ENCODE measurements at places on chromosomes 6 and 20. TPM values are rescaled to one million over a fixed set of nuclear protein-coding genes. Genes with fewer than 3 reads are reported as not detected.

DNA sequence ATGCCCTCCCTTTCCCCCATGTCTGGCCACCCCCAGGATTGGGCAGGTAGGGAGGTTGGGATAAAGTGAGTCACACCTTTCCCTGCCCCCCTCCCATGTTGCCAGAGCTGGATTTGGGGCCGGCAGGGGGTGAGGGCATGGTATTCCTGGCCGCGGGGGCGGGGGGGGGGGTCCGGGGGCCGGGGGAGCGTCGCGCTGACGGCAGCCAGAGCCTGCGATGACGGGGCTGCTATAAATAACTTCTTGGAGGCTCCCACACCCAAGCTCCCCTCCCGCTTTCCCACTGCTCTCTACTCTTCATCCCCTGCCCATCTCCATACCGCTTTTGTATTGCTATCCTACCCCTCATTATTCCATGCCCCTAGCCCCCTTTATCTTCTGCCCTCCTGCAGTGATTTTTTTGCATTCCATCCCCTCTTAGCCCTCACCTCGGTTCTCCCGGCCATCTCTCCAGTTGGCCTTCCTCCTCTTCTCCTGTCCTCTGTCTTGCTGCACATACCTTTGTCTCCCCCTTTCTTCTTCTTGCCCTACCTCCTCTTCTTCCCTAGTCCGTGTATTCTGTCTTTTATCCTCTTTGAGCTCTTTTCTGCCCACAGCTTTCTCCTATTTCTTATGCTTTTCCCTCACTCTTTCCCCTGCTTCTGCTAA, 13.8 kb downstream of the SYNGAP1 start:
- H3K27me3 ChIP-seq, result no peaks in the 10 kb centered on the region
- DNase-seq, result no peak
- H3K36me3 ChIP-seq, result 0 out of 2 replicates have a peak, but pooled peaks cover 2% of the 10 kb centered on the region

- H3K4me3 ChIP-seq, result peak overlapping the region; percentile 46
- H3K27me3 ChIP-seq, result no peaks in the 10 kb centered on the region
- peak overlapping the region; percentile 98 for H3K27ac ChIP-seq
- DNase-seq, result peak; percentile 92
- H3K4me1 ChIP-seq, result peaks cover 99% of the 10 kb centered on the region
- H3K36me3 ChIP-seq, result peaks cover 9% of the 10 kb centered on the region
Measured at GRCh38 chr20:31712564-31713311, 9.9 kb downstream of the BCL2L1 start.

DNA sequence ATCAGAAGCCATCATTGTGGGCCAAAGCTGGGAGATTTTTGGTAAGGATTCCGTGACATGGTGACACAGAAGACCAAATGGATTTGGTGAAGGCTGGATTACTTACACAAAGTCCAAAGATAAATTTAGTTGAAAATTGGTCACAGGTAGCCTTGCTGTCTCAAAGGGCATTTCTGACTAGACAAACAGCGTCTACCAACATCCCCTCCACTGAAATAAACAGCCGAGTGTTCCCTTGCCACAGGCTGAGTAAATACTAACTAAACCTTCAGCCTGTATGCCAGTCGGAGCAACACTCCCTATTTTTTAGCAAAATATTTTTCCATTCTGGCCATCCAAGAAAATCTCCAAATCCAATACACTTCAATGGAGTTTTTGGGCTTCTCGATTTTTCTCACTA, 279.9 kb upstream of the CITED2 start:
- DNase-seq, result no peak
- H3K36me3 ChIP-seq, result no peaks in the 10 kb centered on the region
- no peak overlapping the region for H3K27ac ChIP-seq
- H3K4me1 ChIP-seq, result peaks cover 11% of the 10 kb centered on the region

GRCh38 chr20:37749620-37750403, 56.0 kb downstream of the CTNNBL1 start:
- no peak overlapping the region for H3K4me3 ChIP-seq
- no peaks in the 10 kb centered on the region for H3K4me1 ChIP-seq
- H3K36me3 ChIP-seq, result peaks cover 7% of the 10 kb centered on the region

The TCF15 gene
- total RNA-seq, result not detected

- peak; percentile 43 for DNase-seq
- no peaks in the 10 kb centered on the region for H3K27me3 ChIP-seq
- H3K4me3 ChIP-seq, result no peak overlapping the region
- H3K36me3 ChIP-seq, result no peaks in the 10 kb centered on the region
- peaks cover 8% of the 10 kb centered on the region for H3K4me1 ChIP-seq
- no peak overlapping the region for H3K27ac ChIP-seq
Measured at GRCh38 chr6:5099537-5099936, 14.4 kb downstream of the PPP1R3G start.

Measured in HCT116 (cell line).